ENCODE measurements at places on chromosomes 7 and 10.

GRCh38 chr7:121541457-121541856 is 145.3 kb upstream of the FAM3C start:
- no peak for DNase-seq

DNA sequence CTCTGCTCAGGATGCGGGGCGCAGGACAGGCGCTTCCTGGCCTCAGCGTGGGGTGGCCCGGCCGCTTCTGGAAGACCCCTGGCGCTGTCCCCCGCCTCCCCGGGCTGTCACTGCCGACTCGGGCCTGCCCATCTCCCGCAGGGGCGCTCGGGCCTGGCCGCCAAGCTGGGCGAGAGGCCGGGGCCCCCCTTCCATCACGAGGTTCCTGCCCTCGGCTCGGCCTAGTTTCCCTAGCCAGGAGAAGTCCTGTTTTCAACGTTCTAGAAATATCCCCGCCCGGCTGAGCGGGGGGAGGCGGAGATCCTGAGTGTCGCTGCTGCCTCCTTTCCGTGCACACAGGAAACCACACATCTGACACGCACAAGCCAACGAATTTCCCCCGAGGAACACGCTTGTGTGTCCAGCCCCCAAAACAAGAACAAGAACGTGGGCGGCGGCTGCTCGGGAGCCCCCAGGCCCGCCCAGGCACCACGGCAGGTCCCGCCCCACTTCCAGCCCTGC is 33.7 kb downstream of the AP5Z1 start:
- DNase-seq = no peak

- DNase-seq = no peak
Measured at GRCh38 chr7:120583899-120584586, 273.9 kb downstream of the TSPAN12 start.

DNA sequence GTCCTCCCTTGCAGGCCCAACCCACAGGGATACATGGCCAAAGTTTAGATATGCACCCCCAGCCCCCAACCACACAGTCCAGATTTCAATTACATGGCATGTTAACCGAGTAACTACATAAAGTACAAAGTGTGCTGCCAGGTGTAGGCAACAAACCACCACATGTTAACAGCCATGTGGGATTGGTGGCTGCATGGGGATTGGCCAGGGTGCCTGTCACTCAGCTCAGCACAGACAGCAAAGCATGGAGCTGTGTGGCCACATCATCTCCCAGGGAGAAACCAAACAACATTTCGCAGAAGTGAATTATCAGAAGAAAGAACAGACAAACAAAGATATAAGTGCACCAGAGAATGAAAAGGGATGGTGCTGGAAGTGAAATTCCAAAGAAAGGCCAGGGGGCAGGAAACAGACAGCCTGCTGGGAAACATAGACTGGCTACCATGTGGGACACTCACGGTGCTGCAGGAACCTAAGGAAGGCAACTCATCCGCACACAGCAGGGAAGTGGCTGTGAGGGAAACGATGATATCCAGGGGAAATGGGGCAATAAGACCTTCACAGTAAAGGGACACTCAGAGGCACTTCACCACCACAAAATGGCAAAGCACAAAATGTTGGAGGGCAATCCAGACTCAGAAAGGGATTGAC is 171.2 kb downstream of the PTPRN2 start:
- DNase-seq = no peak

GRCh38 chr7:78130446-78131215 is 332.1 kb downstream of the PHTF2 start:
- no peak for DNase-seq

- DNase-seq = no peak
Measured at GRCh38 chr10:34403512-34403911, 411.6 kb downstream of the PARD3 start.

DNA sequence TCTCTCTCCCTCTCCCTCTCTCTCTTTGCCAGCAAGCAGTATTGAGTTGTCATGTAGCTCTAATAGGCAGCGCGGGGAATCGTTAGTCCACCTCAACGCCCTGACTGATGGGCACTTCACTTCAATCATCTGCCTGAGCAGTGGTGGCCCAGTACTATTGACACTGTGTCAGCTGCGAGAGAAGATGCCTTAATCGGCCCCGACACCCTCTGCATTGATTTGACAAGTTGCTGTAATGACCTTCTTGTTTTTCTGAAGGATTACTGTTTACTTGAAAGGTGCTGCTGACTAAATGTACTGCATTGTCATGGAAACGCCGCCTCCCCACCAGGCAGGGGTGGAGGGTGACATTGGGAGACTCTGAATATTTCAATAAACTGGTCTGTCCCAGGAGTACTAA is 913.8 kb downstream of the KCNMA1 start:
- no peak for DNase-seq

- no peak for DNase-seq
Measured at GRCh38 chr7:39937366-39938153, 12.5 kb upstream of the CDK13 start.

DNA sequence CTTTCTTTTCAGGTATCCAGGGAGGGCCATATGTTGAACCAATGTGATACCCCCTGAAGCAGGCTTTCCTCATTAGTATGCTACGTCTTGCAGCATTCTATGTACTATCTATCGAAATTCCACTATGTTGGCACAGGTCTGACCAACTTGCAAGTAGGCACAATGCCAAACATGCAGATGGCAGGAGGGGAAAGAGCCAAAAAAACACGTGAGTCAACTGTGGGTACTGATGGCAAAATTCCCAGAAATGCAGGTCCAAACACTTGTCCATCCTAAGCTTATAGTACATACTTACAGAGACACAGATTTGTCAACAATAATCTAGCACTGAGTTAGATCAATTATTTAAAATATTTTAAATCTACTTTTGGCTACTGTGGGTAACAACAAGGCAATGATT is 394.9 kb downstream of the DGKB start:
- DNase-seq = peak; percentile 98

DNA sequence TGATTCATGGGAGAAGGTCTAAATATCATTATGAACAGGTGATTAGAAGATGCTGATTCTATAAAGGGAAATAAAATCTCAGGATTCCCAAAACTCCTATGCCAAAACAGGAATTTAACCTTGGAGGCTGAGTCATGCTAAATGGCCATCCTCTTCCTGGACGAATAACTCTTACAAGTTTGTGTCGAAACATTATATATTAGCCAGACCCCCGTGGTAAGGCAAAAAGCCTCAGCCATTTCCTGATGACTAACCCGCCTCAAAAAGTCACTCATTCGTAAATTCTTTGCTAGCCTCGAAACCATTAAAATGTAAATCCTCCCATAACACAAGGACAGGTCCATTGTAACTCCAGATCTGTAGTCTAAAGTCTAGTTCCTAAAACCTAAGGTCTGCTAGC is 32.0 kb downstream of the CUL2 start:
- DNase-seq = no peak

DNA sequence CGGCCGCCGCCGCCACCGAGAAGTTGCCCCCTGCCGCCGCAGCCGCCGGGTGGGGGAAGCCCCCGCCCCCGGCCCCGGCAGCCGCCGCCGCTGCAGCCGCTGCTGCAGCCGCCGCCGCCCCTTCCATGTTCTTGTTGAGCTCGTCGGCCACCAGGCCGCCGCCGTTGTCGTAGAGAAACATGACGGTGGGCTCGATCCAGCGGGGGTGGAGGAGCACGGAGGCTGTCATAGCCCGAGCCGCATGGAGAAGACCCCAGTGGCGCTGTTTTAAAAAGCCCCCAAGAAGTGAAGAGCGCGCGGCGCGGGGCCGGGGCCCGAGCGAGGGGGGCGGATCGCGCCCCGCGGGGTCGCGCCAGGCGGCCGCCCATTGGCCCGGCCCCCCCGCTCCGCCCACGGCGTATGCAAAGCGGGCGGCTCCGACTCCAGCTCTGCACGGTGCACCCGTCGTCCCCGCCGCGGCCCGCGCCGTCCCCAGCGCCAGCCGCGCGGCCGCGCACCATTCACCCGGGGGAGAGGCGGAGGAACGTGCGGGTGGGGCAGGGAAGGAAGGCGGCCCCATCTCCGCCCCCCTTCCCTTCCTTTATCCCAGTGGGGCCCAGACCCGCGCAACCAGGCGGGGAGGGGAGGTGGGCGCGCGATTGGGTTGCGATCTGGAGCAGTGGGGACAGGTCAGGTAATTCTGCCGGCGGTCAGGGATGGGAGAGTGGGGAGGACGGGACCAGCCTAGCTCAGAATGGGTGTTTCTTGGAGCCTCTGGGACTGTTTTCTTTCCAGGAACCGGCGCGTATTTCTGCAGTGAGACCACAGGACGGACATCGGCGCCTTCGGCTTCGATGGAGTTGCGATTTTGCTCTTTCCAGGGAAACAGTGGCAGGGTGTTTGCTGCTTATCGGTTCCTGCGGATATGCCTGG is at the start of gene HOXA13:
HOXA13 (minus strand) TSS at position 243 of the 912 bp plus-strand sequence; CDS start at position 229, 14 bp downstream.
- peak; percentile 78 for DNase-seq

DNA sequence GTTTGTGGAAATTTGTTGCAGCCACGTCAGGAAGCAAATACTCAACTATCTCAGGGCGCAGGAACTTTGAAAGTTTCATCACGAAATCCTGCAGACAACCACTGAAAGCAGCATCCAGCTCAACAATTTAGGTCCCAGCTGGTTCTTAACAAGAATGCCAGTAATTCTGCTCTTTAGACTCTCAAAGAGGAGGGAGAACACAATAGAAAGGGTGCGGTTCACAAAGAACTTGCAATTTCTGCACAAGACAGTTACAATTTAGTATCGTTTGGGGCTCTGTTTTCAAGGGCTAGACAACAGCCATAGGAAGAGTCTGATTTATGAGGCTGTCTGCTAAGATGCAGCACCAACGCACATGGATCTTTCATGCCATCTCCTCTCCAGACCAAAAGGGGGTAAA is 223.1 kb downstream of the FGFR2 start:
- no peak for DNase-seq

- no peak for DNase-seq
Measured at GRCh38 chr10:11320809-11321520, 290.5 kb downstream of the USP6NL start.

- no peak for DNase-seq
Measured at GRCh38 chr7:123120286-123120685, 79.5 kb downstream of the SLC13A1 start.

- no peak for DNase-seq
Measured at GRCh38 chr10:24127516-24127915, 81.4 kb upstream of the KIAA1217 start.

GRCh38 chr7:107689553-107689952 is 28.9 kb downstream of the SLC26A4 start:
- DNase-seq = no peak

DNA sequence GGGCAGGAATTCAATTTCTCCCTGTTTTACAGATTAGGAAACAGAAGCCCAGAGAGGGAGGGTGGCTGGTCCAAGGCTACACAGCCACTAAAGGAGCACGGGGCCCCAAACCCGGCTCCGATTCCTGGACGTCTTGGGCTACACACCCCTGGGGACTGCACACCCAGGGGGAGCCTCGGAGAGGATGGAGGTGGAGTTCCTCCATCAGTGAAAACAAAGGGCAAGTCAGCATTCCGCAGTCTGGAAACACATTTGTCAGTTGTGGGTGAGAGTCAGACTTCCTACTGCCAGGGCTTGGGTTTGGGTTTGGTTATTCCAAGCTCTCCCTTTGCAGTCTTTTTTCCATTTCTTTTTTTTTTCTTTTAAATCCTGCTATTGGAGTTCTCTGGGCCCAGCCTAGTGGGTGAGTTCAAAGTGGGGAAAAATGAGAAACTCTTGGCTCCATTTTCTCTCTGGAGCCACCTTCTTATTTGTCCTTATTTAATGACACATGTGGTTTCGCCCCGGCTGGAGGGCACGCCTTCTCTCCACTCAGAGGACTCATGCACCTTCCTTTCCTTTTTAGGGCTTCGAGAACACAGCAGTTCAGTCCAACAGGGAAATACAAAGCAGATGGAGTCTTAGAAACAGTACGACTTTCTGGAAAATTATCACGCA is 59.9 kb upstream of the AQP1 start:
- DNase-seq = no peak

DNA sequence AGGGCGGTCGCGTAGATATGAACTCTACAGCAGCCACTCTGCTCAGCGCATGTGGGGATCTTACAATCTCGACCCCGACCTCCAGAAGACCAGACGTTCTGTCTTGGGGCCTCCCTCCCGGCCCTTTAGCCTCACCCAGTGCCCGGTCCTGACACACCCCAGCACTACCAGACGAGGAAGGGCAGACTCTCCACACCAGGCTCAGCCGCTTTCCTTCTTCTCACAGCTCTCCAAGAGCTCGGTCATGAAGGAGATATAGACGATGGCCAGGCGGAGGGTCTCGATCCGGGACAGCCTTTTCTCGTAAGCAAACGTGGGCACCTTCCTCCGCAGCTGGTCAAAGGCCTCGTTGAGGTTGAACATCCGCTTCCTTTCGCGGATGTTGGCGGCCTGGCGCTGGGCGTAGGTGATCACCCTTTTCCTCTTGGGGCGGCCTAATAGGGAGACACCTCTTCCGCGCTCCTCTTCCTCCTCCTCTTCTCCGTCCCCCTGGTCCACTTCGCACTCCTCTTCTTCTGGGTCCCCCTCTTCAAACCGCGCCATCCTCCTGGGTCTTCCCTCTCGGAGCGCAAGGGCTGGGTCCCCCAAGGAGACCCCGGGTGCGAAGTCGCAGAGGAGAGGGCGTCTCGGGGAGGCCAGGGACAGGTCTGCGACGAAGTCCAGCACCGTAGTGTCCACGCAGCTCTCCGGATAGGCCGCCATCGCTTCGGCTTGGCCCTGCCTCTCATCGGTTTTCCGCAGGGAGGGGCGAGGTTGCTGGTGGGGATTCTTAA is at the start of gene FERD3L:
FERD3L (minus strand) TSS at position 761 of the 773 bp plus-strand sequence; CDS start at position 702, 59 bp downstream.
- no peak for DNase-seq

DNA sequence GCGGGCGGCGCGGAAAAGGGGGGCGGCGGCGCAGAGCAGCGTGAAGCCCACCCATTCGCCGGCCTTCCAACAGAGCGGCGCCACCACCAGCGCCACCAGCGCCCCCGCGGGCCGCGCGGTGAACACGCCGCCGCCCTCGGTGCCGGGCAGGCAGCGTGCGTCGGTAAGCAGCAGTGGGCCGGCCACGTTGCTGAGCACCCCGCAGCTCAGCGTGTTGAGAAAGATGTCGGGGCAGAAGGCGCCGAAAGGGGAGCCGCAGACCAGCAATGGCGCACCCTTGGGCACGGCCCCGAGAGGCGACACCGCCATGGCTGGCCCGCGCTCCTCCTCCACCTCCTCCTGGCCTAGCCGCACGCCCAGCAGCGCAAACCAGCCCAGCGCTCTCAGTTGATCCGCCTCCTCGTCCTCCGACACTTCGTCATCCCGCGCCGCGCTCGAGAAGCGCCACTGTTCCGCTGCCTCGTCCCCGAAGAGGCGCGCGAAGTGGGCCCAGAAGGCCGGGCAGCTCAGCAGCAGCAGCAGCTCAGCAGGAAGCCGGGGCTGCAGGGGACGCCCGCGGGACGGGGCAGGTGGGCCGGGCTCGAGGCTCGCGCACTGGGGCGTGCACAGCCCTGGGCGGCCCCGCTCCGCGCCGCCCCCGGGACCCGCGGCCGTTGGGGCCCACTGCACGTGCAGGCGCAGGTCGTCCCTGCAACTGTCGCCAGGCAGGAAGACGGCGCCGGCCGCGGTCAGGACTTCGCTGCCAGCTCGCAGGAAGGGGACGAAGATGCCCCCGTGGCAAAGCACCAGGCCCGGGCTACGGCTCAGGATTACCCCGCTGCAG is 623 bp downstream of the TYSND1 start:
- DNase-seq = peak; percentile 36
